NCI-H1694 (cell line): ENCODE measurements at places on chromosomes 5 and 9.

GRCh38 chr5:138488481-138488945 is 23.2 kb downstream of the EGR1 start:
- DNase-seq = no peak

DNA sequence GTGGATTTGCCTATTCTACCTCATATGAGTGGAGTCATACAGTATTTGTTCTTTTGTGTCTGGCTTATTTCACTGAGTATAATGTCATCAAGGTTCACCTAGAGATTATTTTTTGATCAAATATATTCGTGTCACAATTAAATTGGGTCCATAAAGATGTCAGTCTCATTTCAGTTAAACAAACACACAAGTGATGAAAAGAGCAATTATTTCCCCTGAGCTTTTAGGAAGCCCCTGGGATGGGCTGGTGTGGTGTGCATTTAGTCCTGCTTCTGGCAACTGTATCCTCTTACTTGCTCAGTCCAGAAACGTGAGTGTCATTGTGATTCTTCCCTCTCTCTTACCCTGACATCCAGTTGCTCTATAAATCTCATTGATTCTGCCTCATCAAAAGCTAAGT is 52.8 kb upstream of the CARTPT start:
- DNase-seq = no peak

- DNase-seq = no peak
Observed at GRCh38 chr9:78023003-78023741, 8.4 kb downstream of the GNAQ start.

GRCh38 chr5:140988100-140988499 is 21.8 kb downstream of the PCDHAC2 start:
- no peak for DNase-seq

- DNase-seq = no peak
Observed at GRCh38 chr9:101652601-101653175, 57.9 kb upstream of the PPP3R2 start.

DNA sequence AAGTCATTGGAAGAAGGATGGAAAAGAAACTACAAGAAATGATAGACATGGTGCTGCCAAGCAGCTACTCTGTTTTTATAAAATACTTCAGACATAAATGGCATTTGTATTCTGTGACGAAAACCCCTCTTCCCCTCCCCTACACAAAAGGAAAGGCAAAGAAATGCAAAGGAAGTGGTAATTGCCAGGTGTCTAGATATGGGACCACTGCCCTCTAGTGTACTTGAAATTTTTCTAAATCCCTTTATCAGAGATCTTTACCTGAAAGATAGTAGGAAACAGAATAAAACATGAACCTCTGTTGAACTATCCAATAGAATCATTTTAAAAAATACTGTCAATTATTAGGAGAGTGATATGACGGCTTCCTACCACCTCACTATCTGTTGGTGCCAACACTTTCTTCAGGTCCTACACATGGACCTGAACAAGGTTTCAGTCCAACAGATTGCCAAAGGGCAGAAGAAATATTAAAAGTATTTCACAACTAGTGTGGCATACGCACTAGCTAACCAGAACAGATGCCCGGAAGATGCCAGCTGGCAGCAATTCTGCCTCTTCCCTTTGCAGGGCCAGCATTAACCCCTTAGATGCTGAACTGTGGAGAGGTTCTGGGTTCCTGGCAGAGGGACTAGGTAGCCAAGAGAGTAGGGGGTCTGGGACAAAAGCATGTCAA is 104.1 kb downstream of the TSSK1B start:
- peak; percentile 72 for DNase-seq

GRCh38 chr5:31408814-31409213 is 123.1 kb downstream of the DROSHA start:
- DNase-seq = no peak

DNA sequence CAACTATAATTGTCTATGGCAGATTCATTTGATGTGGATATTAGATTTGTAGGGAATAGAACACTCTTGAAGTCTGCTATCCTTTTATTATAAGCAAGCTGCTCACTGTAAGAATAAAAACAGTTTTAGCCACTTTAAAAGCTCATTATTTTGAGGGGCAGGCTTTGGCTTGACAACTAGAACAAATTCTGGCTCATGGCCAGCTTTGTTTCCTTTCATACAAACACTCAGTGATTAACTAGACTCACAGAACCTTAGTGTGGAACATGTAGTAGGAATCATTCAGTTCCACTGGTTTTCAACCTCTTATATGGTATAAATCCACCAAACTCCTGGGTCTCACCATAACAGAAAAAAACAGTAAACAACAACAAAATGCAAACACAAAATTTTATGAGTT is 27.4 kb upstream of the CEP120 start:
- peak; percentile 97 for DNase-seq

GRCh38 chr9:78783743-78784142 is 486.8 kb downstream of the PSAT1 start:
- DNase-seq = no peak
